ENCODE measurements at places on chromosomes 6 and 20.

- DNase-seq = no peak
Observed at GRCh38 chr6:49576618-49577017, 26.1 kb downstream of the C6orf141 start.

GRCh38 chr6:123986938-123987337, 183.3 kb downstream of the NKAIN2 start:
- no peak for DNase-seq

GRCh38 chr6:137677709-137678108, 183.5 kb upstream of the OLIG3 start:
- no peak for DNase-seq

GRCh38 chr6:39929733-39930461, 4.4 kb downstream of the MOCS1 start:
- DNase-seq = no peak

GRCh38 chr20:1858871-1859270, 36.3 kb upstream of the SIRPA start:
- DNase-seq = no peak

- DNase-seq = no peak
Observed at GRCh38 chr20:54849741-54850140, 374.3 kb downstream of the DOK5 start.

GRCh38 chr6:446418-447366, 55.1 kb downstream of the IRF4 start:
- peak; percentile 57 for DNase-seq

DNA sequence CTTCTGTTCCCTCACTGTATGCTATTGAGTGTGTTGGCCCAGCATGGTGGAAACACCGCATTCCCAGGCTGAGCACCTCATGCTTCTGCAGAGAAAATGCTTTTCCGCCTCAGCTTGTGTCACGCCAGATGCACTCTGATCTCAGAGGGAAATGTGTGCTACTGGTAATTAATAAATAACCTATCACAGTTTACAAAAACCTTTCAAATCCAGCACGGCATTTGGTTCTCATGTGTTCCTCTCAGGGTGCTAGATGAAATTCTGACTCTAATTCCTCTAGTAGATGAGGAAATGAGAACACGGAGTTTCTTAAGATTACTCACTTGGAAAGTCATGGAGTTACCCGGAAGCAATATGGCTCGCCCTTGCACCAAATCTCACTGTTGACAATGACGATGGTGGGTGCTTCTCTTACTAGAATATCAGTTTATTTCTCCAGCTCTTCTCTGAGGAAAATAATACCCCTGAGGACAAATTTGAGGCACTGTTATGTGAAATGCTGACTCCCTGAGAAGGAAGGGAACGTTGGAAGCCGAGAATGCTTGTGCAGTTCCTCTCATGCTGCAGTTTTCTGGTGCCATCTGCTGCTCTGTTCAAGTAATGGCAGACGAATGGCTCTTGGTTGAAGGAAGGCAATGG, 116.6 kb downstream of the RNF144B start:
- no peak for DNase-seq

- no peak for DNase-seq
Observed at GRCh38 chr6:18439581-18439980, 52.4 kb downstream of the RNF144B start.

GRCh38 chr20:50310673-50311051, 120.0 kb downstream of the CEBPB start:
- no peak for DNase-seq

- DNase-seq = no peak
Observed at GRCh38 chr6:41780551-41781365, at the start of gene PRICKLE4. PRICKLE4 (plus strand) TSS chr6:41780782; CDS start chr6:41783474, 2,692 bp downstream.

- DNase-seq = no peak
Observed at GRCh38 chr6:7224731-7225130, 88.3 kb downstream of the SSR1 start.

DNA sequence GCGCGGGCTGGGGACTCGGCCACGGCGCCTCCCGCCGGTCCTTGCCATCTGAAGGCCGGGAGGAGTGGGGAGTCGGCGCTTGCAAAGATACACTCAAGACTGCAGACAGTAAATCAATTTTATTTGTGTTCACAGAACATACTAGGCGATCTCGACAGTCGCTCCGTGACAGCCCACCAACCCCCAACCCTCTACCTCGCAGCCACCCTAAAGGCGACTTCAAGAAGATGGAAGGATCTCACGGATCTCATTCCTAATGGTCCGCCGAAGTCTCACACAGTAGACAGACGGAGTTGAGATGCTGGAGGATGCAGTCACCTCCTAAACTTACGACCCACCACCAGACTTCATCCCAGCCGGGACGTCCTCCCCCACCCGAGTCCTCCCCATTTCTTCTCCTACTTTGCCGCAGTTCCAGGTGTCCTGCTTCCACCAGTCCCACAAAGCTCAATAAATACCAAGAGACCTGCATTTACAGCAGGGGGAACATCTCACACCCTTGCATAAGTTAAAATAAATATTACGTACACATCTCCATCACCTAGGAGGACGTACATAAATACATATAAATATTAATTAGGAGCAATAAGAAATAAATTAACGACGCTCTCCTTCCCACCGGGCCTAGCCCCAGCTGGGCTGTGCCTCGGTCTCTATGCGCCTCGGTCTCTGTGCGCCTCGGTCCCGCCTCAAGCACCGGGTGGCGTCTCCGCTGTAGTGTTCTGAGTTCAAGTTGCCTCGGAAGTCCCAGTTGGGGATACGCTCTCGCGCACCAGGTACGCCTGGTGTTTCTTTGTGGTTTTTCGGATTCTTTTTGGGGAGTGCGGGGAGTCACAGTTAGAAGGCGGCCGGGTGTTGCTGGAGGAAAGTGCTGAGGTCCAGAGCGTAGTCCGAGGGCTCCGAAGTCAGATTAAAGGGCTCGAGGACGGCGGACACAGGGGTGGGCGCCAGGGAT, 889 bp upstream of the FLOT1 start:
- DNase-seq = no peak

GRCh38 chr6:65505736-65506135, 201.3 kb downstream of the EYS start:
- DNase-seq = no peak

- no peak for DNase-seq
Observed at GRCh38 chr6:164230259-164230658, 815.7 kb downstream of the QKI start.

DNA sequence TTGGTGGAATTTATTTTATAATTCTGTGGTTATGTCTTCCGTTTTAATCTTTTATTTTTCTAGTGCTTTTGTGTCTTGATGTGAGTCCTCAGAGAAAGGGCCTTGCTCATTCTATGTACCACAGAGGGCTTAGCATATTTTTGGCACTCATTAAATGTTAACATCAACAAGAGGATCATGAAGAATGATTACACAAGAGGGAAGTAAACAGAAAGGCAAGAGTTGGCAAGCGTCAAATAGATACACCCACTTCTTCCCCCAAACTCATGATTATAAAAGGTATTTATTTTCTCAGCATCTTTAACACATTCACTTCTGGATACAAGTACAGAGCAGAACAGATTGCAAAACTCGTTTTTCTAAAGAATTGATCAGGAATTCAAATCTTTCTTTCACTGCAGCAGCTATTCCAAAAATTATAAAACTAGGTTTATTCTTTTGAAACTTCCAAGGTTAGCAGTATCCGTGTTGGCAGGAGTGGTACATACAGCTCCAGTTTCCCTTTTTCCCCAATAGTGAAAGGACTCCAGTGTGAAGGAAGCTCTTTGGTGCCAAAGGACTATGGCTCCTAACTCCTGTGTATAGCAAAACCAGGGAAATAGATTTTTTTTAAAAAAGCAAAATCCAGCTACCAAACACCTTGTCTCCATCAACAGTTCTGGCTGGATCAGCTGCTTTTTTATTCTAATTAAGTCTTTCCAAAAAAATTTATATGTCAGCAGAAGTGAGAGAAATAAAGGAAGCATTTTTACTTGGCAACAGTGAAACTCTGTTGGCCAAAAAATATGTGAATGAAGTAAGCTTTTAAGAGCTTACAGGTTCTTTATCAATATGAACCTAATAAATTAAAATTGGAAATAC, 221.9 kb downstream of the ADGRG6 start:
- DNase-seq = no peak

- DNase-seq = peak; percentile 44
Observed at GRCh38 chr6:116531675-116532570, 13.6 kb downstream of the TRAPPC3L start.

DNA sequence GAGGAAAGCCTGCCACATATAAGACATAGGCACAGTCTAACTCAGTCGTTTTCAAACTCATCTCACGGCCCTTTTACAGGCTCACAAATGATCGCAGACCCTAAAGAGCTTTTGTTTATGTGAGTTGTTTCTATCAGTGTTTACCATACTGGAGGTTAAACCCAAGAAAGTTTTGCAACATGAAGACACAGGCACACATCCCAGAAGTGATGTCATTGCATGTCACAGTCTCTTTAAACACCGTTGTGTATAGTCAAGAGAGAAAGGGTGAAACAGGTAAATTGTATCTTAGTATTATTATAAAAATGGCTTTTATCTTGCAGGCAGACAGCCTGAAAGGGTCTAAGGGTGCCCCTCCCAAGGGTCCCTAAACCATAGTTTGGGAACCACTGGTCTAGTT, 96.7 kb downstream of the BACH2 start:
- no peak for DNase-seq

DNA sequence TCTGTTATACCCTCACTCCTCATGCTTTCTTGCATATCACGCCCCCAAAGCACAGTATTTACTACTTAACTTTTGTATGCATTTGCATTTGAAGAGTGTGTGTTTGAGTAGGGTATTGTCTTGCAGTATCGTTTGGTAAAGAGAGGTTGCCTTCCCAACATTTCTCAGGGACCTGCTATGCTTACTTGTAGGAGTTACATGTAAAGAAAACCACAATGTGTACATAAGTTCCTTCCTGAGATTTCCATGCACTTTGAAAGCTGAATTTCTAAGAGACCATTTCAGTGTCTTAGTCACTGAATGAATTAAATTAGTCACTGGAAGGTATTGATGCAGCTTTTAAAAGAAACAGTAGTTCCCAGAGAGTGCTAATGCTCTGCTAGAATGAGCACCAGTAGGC, 159.3 kb upstream of the LAMA2 start:
- no peak for DNase-seq

DNA sequence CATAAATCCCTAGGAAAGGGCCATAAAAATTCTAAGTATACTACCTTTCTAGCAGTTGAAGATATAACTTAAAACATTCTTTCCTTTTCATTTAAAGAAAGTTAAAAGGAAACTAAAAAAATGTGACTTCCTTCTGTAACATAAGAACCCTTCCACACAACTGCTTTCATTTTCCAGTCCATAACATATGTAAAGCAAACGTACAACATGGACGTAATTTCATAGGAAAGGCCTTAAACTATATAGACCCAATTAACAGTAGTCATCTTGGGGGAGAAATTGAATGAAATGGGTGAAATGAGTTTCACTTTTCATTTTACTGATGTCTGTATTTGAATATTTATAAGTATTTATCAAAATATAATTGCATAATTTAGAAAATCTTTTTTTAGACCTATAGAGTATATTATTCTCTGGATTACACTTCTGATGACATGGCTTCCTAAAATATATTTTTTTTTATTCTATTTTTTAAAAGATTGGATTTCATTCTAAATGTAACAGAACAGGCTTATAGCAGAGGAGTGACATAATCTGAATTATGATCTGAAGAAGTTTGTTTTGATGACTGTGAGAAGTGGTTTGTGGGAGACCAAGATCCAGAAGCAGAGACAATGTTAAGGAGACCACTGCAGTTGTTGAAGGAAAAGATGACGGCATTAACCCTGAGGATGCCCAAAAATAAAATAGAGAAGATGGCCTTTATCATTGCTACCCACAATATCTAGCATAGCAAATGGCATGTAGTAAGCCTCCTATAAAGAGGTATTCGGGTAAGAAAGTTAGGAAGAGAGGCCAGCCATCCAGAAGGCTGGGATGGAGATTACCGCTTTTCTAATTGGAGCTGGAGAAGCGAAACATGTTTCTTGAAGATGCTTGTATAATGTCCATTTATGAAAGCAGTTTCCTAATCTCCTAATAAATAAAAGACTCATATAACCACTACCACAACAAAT, 260.4 kb downstream of the PTPRK start:
- DNase-seq = no peak

- DNase-seq = no peak
Observed at GRCh38 chr6:1901556-1901955, 291.8 kb downstream of the FOXC1 start.

DNA sequence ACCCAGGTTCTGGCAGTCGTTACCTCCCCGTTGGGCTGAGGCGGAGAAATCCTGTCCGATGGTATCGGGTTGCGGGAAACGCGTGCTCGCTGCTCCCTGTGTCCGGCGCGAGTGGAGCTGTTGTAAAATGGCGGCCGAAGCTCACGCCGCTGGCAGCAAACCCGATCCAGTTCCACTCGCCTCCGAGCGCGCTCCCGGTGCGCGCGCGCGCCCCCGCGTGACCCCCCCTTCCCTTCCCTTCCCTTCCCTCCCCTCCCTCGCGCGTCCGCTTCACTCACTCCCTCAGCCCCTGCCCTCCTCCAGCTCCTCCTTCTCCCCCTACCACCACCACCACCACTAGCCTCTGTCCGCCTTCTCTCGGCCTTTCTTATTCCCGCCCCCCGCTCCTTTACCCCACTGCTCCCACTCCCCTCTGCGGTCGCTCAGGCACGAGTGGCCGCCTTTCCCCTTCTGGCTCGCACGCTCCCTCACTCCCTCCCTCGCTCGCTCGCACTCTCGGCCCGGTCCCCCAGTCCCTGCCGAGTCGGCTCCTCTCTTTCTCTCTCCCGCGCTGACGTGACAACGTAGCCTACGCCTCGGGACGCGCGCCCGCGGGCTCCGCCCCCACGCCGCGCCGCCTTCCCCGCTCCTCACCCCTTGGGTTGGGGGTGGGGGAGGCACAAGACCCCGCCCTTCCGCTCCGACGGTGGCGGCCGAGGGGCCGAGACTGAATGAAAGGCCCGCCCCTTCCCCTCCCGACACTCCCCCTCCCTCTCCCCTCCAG, at the start of gene SYNCRIP:
SYNCRIP (minus strand) TSS at position 113 of the 763 bp plus-strand sequence. CDS start 1,447 bp downstream, outside the sequence.
- DNase-seq = peak; percentile 97

GRCh38 chr20:44955270-44955669, 4.9 kb downstream of the TOMM34 start:
- no peak for DNase-seq
